Placental epithelial cell (primary cell): ENCODE measurements at places on chromosomes 1 and 21. TPM values are rescaled to one million over a fixed set of nuclear protein-coding genes. Genes with fewer than 3 reads are reported as not detected.

S100A8 gene
- not detected in 2 replicates for total RNA-seq

RAP1GAP gene
- 0.39 and 1.3 TPM in 2 replicates for total RNA-seq

DOP1B gene
- 3.9 and 7.1 TPM in 2 replicates for total RNA-seq

LY9 gene
- total RNA-seq: not detected in 2 replicates

IFI16 gene
- total RNA-seq: 0.79 and 1.4 TPM in 2 replicates

COL6A1 gene
- 17.9 and 29.4 TPM in 2 replicates for total RNA-seq

NTNG1 gene
- under 0.01 and 0.33 TPM in 2 replicates for total RNA-seq
